SK-N-SH treated with all-trans-retinoic acid at 6 μM for 48 hours (cell line): ENCODE measurements at places on chromosomes 7 and 10.

- ATAC-seq, result no peak
These were observed 8.4 kb downstream of the GTF2IRD1 start for GRCh38 chr7:74461970-74462706.

DNA sequence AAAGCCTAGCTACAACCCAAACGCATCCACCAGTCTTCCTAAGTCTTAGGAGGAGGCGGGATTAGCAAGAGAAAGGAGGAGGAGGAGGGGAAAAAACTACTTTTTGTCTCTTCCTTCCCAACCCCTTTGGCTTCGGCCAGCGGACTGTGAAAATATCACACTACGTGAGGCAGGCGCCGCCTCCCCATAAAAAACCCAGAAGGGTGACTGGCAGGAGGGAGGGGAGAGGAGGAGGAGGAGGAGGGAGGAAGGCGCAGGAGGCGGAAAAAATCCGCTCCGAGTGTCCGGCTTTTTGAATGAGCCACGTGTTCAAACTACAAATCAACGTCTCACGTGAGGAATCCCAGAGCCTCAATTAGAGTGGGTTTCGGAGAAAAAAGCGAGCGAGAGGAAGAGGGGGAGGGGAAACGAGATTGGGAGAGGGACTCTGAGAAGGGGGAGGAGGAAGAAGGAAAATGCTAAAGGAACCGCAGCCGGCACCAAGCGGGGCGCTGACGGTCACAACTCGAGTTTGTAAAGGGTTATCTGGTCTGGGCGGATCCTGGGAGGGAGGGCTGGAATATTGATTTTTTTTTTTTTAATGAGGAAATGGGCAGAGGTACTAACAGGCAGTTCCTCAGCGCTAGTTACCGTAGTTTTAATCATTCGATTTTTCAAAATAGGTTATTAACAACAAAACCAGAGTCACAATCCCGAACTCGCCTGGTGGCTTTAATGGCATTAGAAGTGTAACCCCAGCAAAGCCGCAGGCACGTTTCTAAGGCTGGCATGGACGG, at the start of gene IGF2BP3:
Gene IGF2BP3 (minus strand): TSS at position 162 of the 776 bp plus-strand sequence. CDS start 381 bp downstream, outside the sequence.
- peak; percentile 30 for ATAC-seq

GRCh38 chr7:108648989-108649388, 79.3 kb downstream of the DNAJB9 start:
- ATAC-seq, result no peak

GRCh38 chr10:9911488-9911887, 1106.2 kb upstream of the CELF2 start:
- ATAC-seq, result no peak

- ATAC-seq, result peak; percentile 77
These were observed 106.2 kb downstream of the PLXDC2 start for GRCh38 chr10:19922236-19922963.

GRCh38 chr7:27175626-27176523, 1.8 kb upstream of the HOXA10 start:
- peak; percentile 9; the same call in 1 of the 3 replicates for ATAC-seq

DNA sequence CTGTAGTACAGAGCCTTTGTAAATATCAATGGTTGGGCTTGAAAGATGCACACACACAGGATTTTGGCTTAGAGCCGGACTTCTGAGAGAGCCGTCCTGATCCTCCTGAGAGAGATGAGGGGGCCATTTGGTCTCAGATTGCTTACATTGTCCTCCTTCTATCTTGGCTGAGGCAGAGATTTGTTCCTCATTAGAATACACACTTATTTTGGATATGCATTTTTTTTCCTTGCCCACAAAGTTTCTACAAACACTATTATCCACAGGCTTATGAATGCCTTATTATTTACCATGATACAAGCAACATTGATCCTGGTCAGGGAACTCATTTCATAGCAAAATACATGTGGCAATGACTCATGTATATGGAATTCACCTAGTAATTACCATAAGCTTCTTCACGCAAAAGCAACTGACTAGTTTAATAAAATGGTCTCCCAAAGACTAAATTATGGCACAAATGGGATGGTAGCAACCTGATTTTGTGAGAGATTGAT, 175.3 kb downstream of the MDFIC start:
- ATAC-seq, result no peak

DNA sequence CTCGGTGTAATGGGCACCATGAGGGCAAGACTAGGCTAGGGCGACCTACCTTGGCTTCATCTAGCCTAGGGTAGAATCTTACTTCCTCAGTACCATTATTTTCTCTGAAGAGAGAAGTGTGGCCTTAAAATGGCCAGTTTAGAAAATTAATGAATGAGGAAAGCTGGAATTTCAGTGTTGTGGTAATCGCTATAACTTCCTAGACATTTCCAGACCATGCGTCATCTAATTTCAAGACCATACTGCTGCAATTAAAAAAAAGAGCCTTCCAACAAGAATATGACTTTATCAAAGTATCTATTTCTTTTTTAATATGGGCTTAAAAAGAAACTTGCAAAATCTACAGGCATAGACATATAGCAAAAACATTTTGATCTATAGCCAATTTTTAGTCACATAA, 68.5 kb downstream of the CPVL start:
- peak; percentile 54 for ATAC-seq

- ATAC-seq, result no peak
These were observed 133.5 kb upstream of the FEZF1 start for GRCh38 chr7:122438006-122438405.

DNA sequence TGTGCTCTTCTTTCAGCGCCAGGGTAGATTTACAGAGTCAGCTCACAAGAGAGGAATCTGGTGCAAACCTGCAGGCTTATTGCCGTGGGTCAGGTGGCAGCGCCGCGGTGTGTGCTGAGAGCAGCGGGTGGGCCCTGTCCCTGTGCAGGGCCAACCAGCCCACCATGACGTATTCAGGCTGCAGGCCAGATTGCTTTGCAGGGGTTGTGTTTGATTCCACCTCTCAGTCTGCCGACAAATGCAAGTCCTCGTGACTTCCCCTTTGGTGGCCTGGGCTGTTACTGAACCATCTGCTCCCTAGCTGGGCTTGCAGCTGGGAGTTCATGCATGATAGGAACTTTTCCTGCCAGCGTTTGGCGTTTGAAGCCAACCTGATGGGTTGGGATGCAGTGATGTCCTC, 66.7 kb upstream of the LEP start:
- ATAC-seq, result no peak
